Activated T-cell treated with anti-CD3 and anti-CD28 coated beads, Interleukin-2, amount 50 U/mL, for 4 hours (primary cell): ENCODE measurements at places on chromosomes 1 and 21. TPM values are rescaled to one million over a fixed set of nuclear protein-coding genes. Genes with fewer than 3 reads are reported as not detected.

GRCh38 chr1:218945050-218945449, 228.6 kb upstream of the LYPLAL1 start:
- no peak for DNase-seq

DNA sequence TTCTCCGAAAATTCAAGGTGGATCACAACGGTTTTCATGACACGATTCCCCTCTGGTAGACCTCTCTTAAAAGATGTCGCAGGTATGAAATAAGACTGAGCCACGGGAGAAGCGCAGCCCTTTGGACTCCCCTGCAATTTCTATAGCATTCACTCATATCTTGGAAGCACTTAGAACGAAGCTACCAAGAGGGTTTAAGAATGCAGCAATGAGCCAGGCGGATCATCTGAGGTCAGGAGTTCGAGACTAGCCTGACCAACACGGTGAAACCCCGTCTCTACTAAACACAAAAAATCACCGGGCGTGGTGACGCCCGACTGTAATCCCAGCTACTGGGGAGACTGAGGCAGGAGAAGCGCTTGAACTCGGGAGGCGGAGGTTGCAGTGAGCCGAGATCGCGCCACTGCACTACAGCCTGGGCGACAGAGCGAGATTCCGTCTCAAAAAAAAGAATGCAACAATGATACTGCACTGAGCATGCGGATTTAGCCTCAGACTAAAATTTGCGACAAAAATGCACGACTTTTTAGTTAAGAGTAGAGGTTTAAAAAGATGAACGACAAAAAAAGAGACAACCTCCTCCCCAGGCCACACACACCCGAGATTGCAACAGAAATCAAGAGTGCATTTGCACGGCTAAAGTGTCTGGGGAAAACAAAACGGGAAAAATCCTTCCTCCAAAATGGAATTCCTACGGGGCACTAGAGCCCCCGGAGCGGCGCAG, 743 bp downstream of the TOMM20 start:
- DNase-seq, result no peak

GRCh38 chr1:180973369-180973768, 49.3 kb downstream of the STX6 start:
- DNase-seq, result no peak

DNA sequence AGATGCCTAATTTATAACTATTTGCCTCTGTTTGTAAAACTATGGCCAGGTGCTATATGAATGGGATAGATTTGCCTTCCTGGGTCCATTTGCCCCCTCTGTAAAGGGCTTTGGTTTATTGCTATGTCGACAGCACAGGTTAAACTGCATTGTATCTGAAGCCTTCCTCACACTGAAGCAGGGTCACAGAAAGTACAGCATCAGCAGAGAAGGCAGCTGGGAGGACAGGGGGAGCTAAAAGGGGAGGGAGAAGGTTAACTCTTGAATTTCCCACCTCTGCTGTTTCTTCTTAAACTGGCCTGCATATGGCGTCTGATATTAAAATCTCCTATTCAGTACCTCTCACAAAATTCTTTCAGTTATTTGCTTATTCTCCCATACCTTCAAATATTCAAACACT, 297.4 kb downstream of the TM2D1 start:
- no peak for DNase-seq

GRCh38 chr1:22878626-22879025, 94.0 kb downstream of the LACTBL1 start:
- no peak for DNase-seq

DNA sequence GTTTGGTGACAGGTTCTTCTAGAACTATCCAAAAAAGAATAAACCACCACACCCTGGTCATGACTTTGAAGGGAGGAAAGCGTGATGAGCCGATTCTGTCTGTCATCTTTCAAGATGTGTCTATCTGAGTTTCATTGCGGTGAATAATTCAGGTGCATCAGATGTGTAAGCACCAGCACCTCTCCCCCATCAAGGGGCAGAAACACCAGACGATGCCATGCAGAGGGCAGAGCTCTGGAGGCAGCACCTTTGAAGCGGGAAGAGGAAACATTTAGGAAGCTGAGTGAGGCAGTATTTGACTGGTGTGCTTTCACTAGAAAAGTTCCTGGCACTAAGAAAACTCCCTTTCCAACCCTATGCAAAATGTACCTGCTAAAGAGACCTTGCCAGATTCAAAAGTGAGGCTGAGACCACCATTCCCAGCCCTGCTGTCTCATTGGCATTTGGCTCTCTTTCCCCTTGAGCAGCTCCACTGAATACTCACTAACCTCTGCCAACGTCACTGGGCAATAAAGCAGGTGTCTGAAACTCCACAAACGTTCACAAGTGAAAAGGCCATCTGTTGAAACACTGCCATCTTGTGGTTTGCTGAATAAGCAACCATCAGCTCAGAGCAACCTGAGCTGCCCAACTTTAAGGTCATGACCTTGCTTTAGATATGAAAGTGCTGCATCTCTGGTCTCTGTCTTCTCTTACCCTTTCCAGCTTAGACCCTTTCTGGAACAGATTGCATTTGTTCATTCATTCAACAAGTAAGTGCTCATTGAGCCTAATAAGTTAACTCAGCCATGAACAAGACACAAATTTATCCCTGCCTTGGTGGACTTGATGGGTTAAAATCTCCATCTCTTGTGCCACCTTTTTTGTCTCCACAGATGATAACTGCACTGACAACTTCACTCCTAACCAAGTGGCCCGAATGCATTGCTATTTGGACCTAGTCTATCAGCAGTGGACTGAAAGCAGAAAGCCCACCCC, 228.6 kb downstream of the PAPPA2 start:
- no peak for DNase-seq

DNA sequence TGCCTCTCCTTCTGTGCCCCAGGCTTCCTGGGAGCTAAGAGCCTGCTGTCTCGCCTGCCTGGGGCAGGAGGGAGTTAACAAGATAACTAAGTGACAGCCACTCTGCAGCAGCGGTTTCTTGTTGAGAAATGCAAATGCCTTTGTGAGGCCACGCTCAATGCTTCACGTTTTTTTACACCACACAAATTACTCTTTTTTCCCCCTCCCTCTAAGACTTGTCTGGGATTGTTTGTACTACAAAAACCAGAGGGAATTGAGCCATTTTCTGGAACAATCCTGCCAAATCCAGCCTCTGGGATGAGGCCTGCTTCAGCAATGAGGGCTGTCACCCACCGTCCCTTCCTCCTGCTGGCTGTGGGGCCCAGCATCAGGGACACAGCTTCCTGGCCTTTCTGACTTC, 119.6 kb downstream of the ACTL8 start:
- DNase-seq, result no peak

- DNase-seq, result no peak
Measured at GRCh38 chr1:16042096-16042495, 1.5 kb upstream of the CLCNKB start.

DNA sequence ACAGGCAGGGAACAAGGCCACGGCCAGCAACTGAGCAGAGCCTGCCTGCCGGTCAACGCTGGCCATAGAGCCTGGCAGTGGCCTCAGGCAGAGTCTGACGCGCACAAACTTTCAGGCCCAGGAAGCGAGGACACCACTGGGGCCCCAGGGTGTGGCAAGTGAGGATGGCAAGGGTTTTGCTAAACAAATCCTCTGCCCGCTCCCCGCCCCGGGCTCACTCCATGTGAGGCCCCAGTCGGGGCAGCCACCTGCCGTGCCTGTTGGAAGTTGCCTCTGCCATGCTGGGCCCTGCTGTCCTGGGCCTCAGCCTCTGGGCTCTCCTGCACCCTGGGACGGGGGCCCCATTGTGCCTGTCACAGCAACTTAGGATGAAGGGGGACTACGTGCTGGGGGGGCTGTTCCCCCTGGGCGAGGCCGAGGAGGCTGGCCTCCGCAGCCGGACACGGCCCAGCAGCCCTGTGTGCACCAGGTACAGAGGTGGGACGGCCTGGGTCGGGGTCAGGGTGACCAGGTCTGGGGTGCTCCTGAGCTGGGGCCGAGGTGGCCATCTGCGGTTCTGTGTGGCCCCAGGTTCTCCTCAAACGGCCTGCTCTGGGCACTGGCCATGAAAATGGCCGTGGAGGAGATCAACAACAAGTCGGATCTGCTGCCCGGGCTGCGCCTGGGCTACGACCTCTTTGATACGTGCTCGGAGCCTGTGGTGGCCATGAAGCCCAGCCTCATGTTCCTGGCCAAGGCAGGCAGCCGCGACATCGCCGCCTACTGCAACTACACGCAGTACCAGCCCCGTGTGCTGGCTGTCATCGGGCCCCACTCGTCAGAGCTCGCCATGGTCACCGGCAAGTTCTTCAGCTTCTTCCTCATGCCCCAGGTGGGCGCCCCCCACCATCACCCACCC, at the start of gene TAS1R3:
Gene TAS1R3, plus strand, starts transcription at position 213 of the 898 bp plus-strand sequence. Its CDS starts 66 bp downstream, at position 279.
- DNase-seq, result no peak

DNA sequence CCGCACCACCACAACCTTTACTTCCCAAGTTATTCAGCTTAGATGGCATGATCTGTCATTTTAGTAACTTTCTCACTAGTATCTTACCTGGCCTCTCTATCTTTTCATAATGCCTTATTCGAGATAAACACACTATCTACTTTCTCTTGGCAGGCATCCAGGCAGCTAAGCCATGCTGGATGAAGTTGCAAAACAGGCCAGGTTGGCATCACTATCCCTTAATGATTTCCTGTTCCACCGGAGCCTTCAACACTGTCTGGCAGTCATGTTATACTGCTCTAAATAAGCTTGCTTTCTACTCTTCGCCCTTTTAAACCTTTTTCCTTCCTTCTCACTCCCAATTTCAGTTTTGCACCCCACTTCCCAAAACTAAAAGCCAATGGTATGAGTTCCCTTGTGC, 12.0 kb upstream of the KCNH1 start:
- no peak for DNase-seq

- DNase-seq, result no peak
Measured at GRCh38 chr21:41926117-41926806, 27.6 kb downstream of the C2CD2 start.

Gene CFHR1
- 0.26 TPM for total RNA-seq

Gene PRAMEF25
- total RNA-seq, result not detected

Gene RNF207
- total RNA-seq, result 9.9 TPM

Gene LIPI
- not detected for total RNA-seq

Gene KCNA10
- total RNA-seq, result not detected

Gene PGBD2
- total RNA-seq, result 4.7 TPM
